ENCODE measurements at places on chromosomes 16 and 17.

DNA sequence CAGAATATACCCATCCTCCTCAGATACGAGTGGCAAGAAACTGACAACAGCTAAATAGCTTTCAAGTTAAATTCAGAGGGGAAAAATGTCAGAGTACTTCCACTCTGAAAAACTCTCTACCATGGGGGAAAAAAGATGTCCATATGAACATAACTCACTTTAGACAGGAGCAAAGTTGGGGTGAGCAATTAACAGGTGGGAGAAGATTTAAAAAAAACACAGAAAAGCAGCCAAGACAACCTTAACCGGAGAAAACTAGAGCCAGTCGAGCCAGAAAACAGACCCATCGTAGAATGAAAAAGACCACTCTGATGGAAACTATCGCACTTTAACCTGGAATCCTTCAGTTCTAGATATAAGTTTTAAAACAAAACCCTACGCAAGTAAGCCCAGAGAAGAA is 833 bp downstream of the TERF2 start:
- DNase-seq: no peak

DNA sequence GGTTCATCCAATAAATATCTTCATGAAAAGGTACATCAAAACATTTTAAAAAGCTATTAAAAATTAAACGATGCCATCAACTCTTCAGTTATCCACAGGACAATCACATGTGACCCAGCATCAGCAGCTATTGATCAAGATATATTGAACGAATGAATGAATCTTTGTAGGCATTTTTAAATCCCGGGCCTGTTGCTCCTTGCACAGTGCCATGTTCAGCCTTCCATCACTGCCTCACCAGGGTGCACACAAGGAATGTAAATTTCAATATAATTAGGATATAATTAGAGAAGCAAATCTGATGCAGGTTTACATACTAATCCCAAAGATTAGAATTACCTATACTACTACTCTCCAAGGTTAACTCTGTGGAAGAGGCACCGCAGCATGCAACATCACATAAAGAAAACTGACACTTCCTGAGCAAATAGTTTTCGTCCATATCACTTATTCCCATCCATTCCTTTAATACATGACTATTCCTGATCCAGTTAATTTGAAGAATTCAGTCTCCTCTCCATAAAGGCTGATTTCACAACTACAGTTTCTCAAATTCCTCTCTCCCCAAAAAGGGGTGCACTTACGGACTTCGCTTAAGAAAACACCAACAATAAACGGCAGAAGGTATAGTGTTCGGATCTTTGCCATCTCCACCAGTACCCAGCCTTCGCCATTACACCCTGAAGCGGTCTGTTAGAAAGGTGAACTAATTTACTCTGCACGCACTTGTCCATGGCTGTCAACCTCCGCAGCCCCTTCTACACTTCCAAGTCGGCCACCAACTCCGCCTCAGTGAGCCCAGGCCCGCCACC is 938 bp downstream of the NCOR1 start:
- DNase-seq: no peak

- DNase-seq: no peak
Observed at GRCh38 chr17:80529904-80530292, 14.7 kb upstream of the RPTOR start.

DNA sequence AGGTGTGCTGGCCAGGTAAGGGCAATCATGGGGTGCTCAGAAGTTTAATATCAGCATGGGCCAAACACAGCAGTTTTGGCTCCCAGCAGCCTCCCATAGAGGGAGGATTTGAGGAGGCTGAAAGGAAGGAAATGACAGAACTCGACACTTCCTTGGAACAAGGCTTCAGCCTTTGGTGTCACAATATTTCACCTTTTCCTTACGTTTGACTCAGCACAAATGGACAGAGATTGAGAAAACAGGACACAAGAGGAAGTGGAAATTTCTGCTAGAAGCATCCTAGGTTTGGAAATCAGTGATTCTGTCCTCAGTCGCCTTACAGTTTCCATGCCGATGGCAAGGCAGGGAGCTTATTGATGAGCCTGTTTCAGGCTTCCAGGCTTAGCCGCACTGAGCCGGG is 181.4 kb downstream of the MAF start:
- DNase-seq: no peak

- DNase-seq: no peak
Observed at GRCh38 chr16:3792472-3793012, 75.2 kb upstream of the TRAP1 start.

DNA sequence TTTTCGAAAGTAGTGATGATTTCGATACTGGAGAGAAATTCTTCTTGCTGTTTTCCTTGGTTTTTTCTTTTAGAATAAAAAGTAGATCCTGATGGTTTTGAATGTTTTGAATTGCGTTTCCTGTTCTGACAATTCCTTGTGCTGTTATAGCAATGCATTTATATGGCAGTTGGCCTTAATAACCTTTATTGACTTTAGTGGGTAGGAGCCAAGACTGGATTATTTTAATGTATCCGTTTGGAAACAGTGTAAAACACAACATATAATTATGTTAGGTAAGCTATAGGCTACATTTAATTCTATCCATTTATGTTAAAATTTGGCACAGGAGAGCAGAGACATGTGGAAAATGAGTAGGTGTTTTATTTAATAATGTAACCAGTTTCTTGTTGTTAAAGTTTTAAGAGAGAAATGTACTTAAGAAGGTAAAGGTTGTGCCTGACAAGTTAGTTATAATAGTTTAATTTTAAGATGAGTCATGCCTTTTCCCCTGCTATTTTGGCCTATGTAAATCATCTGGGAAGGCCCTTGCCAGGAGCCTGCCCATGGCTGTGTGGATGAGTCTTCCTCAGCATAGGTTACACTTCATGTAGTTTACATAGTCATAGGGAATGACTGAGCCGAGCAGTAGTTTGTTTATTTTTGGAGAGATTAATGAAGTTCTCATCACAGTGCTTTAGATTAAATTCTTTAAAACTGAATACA is 189.9 kb downstream of the FTO start:
- no peak for DNase-seq

- DNase-seq: no peak
Observed at GRCh38 chr17:37361543-37361942, 14.2 kb upstream of the C17orf78 start.

DNA sequence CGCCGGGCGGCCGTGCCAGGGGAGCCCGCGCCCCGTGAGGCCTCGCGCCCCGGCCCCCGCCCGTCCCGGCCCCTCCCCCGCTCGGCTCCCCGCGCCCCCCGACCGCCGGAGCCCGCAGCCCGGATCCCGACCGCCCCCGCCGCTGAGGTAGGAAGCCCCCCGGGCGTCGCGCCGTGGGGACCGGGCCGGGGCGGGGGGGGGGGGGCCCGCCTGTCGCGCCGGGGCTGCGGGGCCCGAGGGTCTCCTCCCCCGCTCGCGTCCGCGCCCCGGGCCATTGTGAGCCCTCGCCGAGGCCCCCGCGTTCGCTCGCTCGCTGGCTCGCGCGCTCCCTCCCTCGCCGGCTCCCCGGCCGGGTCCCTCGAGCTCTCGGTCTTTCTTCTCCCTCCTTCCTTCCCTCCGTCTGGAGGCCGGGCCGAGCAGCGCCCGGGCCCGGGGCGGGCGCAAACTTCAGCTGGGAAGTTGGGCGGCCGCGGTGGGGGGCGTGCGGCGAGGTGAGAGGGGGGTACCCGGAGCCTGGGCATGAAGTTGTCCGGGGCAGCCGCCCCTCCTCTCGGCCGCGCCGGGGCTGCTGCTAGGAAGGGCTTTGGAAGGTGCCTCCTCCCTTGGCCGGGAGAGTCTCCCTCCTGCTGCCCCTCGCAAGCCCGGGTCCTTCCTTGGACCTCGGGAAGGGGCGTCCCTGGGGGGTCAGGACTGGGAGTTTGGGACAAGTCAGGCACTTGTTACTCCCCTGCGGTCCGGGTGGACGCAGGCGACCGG is 419 bp downstream of the GLIS2 start:
- DNase-seq: no peak

DNA sequence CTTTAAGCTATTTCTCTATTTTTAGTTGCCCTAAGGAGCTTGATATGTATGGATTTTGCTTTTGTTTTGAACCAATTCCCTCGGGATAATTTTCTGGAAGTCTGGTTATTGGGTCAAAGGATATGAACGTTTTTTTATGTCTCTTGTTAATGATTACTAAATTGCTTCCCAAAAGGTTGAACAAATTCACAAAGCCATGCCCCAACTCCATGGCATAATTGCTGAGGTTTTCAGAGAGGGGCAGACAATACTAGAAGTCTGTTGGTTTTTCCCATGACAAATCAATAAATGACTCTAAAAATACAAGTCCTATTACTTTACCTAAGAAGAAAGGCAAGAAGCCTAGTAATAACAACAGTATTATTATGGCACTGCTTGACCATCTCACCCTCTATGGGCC is 11.4 kb upstream of the AKAP1 start:
- DNase-seq: no peak

DNA sequence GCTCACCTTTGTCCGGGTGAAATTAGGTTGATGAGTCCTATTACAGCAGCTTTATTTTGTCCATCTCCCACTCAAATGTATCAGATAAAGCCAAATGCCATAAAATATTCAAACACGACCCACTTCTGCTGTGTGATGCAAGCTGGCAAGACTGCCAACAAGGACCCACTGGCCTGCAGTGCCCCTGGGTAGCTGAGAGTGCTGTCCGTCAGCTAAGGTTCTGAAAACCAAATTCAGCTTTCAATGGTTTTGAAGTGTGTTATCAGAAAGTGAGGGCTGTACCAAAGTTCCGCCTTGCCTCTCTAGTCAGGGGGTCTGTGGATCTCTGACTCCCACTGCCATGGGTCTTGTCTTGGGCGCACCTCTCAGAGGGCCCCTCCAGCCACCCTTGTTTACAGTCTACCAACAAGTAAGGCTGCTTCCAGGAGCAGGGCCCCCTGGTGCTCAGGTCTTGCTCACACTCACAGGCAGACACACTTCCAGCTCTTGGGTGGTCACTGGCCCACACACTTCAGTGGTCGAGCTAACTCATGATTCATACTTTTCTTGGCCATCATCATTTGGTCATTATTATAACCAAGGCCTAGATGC is 10.5 kb upstream of the CCDC182 start:
- no peak for DNase-seq

DNA sequence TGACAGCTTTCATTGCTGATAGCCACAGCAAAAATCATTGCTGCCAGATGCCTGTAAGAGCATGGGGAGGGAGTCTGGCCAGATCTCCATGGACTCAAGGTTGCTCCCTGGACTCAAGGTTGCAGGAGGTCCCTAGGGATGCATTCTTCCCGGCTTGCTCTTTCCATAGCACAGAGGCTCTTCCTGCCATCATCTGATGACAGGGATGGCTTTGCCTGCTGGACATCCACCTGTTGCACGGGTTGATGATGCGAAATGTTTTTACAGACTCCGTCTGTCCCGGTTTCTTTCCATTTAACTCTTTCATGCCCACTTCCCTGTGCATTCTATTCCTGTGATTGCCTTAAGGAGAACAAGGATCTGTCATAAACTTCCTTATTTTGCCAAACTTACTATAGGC is 115.6 kb upstream of the HSBP1 start:
- no peak for DNase-seq

GRCh38 chr17:8410883-8411238 is 13.2 kb upstream of the RNF222 start:
- DNase-seq: no peak

DNA sequence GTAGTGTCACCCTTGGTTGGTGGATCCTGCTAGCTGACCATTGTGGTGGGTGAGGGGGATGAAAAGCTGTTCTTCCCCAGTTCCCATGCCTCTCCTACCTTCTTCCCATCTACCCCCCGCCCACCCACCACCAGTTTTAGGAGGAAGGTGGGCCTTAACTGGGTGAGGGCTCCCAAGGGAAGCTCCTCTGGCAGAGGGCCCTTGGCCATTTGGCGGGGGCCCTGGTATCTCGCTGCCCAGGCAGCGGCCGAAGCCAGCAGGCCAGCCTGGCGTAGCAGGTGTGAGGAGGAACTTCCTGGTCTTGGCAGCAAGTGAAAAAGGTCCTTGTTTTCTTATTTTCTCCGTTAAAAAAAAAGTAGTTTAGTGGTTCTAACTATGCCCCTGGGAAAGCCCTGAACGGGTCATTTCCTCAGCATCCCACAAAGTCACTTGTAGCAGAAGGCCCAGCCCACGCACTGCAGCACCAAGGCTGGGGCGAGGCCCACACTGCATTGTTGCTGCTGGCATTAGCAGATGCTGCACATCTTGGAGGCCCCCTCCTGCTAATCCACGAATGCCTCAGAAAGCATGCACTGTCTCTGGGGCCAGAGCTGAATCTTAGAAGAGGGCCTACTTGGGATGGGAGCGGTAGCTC is 72.5 kb downstream of the MPRIP start:
- no peak for DNase-seq

DNA sequence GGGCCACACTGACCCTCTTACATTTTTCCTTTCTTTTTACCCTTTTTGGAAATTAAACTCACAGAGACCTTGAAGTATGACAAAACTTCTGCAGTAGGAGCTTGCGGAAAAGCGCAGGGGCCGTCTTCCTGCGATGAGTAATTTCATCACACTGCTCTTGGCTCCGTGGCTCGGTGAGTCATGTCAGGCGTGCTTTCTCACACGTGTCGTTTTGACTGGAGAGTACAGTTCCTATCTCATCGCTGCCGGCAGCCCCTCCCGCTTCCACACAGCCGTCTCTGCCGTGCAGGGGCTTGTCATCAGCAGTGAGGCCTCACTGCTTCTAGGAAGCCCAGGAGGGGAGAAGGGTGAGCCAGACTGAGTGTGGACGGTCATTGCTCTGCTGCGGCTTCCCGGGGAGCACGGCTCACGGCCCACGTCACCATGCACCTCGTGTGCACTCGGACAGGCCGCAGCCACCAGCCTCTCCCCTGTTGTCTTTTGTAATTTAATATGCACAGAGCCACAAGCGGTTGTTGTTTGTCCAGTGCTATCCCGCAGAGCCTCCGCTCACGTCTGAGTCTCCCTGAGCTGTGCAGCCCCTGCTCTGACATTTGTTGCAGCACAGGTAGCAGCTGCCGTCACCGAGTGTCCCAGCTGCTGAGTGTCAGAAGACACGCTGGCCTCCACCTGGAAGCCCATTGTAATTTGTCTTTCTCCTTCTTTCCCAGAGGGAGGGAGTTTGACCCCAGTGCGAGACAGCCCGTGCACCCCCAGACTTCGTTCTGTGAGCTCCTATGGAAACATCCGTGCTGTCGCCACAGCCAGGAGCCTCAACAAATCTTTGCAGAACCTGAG is 99.4 kb upstream of the CHMP6 start:
- peak; percentile 85 for DNase-seq

- DNase-seq: no peak
Observed at GRCh38 chr17:17345294-17345597, 42.1 kb downstream of the NT5M start.

Data from activated CD8-positive, alpha-beta memory T cell treated with anti-CD3 and anti-CD28 coated beads for 4 hours (primary cell).